Stimulated activated CD4-positive, alpha-beta T cell treated with anti-CD3 and anti-CD28 coated beads, TNF-alpha, amount 100 ng/mL, for 4 hours (primary cell): ENCODE measurements at places on chromosomes 13 and 19.

DNA sequence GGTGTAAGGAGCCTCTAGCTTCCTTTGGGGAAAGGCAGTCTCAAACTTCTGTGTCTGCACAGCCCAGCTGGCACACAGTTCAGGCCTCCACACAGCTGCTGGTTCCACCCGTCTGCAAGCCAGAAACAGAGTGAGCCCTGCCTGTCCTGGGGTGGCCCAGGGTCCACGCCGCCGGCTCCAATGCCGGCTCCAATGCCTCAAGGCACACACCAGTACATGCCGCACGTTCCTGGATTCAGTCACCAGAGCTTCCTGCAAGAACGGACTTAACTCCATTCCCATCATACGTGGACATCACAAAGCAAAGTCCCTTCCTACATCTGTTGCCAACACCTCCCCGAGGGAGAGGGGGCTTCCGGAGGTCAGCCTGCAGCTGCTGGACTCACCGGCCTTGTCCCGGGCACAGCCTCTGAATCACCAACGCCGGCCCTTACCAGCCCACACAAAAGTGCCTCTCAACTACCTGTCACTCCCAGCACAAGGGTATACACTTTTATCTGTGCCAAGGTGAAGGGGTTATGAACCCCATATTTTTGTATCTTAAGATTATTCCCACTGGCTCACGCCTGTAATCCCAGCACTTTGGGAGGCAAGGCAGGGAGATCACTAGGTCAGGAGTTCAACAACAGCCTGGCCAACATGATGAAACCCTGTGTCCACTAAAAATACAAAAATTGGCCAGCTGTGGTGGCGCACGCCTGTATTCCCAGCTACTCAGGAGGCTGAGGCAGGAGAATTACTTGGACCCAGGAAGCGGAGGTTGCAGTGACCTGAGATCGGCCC is 8.5 kb downstream of the SH3GL1 start:
- no peak for DNase-seq

DNA sequence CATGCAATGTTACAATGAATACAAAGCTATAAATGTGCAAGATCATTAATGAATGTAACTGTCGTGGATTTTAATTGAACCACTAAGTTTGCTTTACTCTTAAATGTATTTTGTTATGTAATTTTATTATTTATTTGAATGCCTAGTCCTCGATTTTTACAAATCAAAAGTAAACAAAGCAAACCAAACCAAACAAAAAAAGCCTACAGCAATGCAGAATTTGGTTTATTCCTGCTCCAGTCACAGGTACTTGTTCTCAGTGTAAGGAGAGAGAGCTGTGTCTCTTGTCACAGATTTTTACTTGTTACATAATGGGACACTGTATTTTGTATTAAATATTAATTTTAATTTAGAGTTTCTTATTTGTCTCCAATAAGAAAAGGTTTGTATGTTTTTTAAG is 584.3 kb upstream of the SLITRK6 start:
- DNase-seq, result no peak

DNA sequence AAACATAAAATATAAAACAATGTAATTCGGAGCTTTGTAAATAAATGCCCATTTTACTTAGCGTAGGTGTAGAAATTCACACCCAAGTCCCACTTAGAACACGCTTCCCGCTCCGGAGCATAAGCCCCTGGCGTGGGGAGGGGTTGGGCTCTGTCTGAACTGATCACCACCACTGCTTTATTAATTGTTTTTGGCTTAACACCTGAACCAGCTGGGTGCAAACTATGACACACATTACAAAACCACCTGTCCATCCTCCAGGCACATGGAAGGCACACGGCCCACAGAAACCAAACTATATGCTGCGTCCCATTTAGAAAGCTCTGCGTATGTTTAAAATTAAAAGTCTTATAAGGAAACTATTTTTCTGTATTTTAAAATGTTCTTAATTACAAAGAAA is 25.9 kb downstream of the RASA3 start:
- no peak for DNase-seq

DNA sequence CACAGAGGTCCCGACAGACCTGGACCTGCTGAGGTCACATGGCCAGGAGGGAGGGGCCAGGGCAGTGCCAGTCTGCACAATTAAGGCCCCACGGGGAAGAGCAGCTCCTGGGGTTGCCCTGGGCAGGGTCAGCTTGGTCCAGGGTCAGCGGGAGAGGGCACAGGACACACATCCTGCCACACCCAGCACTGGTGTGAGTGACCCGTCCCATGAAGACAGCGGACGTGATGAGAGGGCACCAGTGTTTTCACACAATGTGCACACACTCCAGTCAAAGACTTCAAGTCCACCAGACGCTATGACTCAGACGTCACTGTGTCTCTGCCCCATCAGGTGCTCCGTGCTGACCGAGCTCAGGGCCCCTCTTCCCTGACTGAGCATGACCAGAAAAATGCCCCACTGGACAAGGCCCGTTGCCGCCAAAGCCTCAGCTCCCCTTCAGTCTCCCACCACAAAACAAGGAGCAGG is 4.2 kb downstream of the TMEM259 start:
- DNase-seq, result no peak

DNA sequence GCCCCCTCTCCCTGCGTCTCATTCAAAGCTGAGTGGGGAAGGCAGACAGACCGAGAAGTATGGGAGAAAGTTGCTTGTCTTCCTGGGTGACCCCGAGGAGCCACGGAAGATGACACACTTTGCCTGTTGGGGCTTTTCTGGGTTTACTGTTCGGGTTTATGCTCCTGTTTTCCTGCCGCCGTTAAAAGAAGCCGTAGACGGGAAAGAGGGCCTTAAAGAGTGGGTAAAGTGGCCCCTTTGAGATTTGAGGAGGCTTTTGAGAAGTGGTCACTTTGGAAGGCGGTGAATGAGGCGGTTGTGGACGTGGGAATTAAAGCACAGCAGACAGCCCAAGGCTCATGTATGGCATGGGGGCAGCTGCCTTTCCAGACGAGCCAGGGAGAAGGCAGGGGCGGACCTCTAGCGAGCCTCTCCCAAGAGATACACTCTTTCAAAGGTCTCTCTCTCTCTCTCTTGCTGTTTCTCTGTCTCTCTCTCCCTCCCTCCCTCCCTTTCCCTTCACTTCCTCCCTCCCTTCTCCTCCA is 493 bp upstream of the LHFPL6 start:
- no peak for DNase-seq

DNA sequence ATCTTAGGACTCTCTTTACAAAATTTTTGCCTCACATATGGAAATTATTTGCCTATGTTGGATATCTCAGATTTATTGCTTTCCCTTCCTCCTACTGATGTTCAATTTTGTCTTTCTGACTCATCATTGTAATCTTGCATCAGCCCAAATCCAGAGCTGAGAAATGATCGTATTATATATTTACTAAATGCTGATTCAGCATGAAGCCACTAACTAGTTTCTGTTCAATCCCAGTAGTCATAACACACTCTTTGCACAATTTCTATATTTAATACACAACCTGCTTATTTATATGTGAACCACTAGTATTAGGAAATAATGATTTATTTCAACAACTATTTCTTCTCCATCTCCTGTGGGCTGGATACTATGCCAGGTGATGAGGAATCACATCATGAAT is 161.1 kb upstream of the PCDH17 start:
- DNase-seq, result no peak

DNA sequence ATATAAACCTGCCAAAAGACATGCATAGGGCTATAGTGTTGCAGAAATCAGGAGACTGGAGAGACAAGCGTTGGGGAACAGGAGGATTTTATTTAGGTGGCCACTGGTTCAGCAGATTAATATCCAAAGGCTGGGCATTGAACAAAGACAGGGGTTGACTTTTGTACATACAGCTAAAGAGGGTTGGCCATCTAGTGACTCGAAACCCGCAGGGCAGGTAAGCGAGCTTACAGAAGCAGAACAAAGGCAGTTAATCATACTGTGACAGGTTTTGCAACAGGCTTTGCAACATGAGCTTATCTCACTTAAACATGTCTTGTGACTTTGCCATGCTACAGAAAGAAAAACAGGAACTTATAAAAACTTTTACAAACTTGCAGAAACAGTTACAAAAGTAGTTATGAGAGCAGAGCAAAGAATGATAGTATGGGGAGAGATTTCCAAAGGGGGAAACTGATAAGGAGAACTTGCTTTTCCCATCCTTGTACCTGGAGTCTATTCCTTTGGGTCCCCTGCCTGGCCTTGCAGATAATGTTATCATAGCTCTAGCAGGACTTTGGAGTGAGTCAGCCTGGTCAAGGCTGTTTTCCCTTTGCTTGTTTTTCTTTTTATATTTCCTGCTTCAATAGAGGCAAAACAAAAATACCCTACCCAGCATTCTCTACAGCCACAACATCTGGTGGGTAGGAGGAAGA is 234.2 kb downstream of the PCDH17 start:
- no peak for DNase-seq

- DNase-seq, result no peak
Observed at GRCh38 chr19:5977222-5977784, 637 bp downstream of the RANBP3 start.

DNA sequence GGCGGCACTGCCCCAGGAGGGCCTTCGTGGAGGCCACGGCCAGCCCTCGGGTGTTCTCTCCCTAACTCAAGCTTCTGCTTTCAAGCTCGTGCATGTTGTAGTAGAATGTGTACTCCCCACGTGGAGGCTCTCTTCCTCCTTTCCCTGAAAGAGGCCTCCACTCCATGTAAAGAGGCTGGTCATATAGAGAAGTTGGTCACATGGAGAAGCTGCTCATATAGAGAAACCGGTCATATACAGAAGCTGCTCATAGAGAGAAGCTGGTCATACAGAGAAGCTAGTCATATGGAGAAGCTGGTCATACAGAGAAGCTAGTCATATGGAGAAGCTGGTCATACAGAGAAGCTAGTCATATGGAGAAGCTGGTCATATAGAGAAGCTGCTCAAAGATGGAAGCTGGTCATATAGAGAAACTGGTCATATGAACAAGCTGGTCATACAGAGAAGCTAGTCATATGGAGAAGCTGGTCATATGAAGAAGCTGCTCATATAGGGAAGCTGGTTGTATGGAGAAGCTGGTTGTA is 152.5 kb downstream of the COL4A1 start:
- DNase-seq, result no peak

DNA sequence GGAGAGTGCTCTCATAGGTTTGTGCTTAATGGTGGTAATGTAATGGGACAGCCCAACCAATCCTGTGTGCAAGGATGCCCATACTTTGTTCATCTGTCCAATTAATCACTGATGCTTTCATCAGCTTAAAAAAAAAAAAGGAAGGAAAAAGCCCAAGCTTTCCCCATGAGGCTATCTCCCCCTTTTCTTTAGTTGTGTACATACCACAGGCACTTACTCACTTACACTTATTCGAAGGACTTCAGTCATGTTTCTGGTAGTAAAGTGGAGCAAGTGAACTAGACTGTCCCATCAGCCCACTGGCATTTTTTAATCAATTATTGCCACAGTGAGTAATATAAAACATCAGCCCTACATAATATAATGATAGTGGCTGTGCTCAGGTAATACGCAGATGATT is 183.5 kb upstream of the UFM1 start:
- DNase-seq, result no peak

GRCh38 chr19:35381926-35382325 is 11.1 kb downstream of the GPR42 start:
- DNase-seq, result no peak

DNA sequence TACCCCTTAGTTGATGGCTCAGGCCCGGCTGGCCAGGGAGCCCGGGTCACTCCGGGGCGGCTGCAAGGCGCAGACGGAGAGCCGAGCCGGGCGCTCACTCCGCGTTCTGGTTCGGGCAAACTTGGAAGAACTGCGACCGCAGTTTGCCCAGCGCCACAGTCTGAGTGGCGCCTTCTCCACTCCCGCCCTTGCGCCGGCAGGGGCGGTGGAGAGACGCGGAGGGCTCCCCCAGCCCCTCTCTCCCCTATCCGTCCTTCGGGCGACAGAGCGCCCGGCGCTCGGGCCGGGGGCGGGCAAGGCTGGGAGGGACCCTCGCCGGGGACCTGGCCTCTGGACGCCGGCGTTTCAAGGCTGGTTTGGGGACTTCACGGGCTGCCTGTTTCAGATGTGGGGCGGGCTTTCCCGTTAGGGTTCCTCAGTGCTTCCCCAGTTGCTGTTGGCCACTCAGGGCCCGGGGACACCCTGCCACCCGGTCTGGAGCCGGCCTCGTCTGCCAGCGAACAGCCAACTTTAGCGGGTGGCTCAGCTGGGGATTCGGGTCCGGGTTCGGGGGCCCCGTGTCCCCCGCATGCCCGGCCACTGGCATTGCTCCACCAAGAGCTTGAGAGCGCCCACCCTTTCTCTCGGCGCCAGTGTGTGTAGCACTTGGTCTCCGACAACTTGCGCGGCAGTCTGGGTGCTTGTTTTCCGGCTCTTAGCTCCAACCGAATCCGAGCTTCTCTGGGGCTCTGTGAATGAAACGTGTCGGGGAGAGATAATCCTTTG is 1.5 kb downstream of the GPC6 start:
- DNase-seq, result no peak

- DNase-seq, result no peak
Observed at GRCh38 chr13:114071410-114071809, 61.0 kb downstream of the RASA3 start.

DNA sequence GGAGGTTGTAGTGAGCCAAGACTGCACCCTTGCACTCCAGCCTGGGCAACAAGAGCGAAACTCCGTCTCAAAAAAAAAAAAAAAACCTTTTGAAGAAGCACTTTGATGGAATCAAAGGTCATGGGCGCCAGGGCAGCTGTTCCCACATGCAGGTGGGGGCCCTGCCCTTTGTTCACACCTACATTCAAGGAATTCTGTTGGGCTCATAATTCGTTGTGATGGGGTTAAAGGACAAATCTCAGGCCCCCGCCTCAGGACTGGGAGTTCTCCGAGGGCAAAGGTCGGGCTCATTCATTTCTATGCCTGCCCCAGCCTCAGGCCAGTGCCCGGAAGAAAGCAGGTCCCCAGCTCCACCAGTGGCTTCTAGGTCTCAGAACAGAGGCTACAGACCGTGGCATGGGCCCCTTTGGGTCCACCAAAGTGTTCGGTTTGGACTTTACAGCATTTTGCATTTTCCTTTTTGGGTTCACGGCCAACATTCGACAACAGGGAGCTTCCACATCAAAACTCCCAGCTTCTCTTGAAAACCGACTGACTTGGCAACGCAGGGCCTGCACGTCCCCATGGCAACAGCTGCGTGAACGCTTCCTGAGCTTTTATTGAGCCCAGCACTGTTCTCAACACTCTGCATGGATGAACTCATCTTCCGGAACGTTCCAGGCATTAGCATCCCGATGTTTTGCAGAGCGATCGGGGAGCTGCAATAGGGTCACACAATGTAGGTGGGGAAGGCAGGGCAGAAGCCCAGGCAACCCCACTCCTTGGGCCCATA is 10.1 kb upstream of the GTF2F1 start:
- no peak for DNase-seq

GRCh38 chr13:41858780-41859179 is 102.1 kb downstream of the VWA8 start:
- no peak for DNase-seq

GRCh38 chr13:74449811-74450524 is 315.8 kb upstream of the KLF12 start:
- DNase-seq, result no peak
